KBM-7 (cell line): ENCODE measurements at places on chromosomes 7 and 10.

DNA sequence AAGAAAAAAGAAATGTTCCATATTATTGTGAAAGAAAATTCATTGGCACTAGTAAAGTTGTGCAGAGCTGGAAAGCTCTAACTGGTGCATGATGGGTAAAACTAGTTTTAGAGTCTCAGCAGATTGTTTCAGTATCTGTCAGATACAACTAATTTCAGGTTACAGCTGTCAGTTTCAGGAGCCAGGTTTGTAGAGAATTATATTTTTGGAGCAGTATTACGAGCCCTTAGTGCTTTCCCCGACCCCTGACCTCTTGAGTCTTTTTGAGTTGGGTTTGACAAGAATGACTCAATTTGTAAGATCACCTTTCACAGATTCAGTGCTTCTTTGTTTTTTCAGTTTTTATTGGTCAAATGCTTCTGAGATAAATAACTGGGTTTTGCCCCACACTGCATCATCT lies 366.4 kb upstream of the PLXDC2 start:
- no peak for DNase-seq

- DNase-seq = no peak
Measured at GRCh38 chr7:28038175-28038797, 142.3 kb downstream of the JAZF1 start.

GRCh38 chr10:86313621-86314041 lies 53.0 kb downstream of the GRID1 start:
- DNase-seq = no peak

GRCh38 chr10:36253731-36254130 lies 611.6 kb upstream of the FZD8 start:
- no peak for DNase-seq

- no peak for DNase-seq
Measured at GRCh38 chr7:34839645-34840044, 181.6 kb downstream of the NPSR1 start.

DNA sequence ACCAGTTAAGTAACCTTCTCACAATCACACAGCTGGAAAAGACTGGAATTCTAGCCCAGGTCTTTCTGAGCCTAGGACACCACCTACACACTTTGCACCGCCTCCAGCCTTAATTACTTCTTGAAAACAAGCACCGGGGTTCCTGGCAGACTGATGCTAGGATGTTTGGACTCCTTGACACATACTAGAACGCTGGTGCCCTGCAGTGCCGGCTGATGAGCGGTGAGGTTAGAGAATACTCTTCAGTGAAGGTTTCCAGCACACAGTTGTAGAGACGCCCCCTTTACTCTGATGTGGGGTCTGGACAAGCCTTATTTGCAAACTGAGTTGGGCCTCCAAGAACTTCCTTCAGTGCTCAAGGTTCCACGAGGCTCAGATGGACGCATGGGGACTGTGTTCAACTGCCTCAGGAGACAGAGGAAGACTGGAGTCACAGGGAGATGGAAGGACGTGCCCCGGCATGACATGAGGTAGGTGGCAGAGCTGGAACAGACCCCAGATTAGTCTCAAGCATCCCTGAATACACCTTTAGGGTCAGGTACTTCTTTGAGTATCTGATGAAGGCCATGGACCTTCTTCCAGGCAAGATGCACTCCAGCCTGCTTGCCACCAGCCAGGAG lies 89.6 kb downstream of the COBL start:
- no peak for DNase-seq

- no peak for DNase-seq
Measured at GRCh38 chr10:79327090-79327457, 20.2 kb upstream of the PPIF start.
